ENCODE measurements at places on chromosomes 12 and 14. TPM values are rescaled to one million over a fixed set of nuclear protein-coding genes. Genes with fewer than 3 reads are reported as not detected.

GRCh38 chr12:49105504-49106084, 5.1 kb downstream of the LMBR1L start:
- peaks cover 18% of the 10 kb centered on the region for H3K36me3 ChIP-seq
- H3K27ac ChIP-seq = no peak overlapping the region
- H3K4me3 ChIP-seq = no peak overlapping the region
- peaks cover 15% of the 10 kb centered on the region for H3K4me1 ChIP-seq

The ACOT6 gene
- not detected for total RNA-seq

DNA sequence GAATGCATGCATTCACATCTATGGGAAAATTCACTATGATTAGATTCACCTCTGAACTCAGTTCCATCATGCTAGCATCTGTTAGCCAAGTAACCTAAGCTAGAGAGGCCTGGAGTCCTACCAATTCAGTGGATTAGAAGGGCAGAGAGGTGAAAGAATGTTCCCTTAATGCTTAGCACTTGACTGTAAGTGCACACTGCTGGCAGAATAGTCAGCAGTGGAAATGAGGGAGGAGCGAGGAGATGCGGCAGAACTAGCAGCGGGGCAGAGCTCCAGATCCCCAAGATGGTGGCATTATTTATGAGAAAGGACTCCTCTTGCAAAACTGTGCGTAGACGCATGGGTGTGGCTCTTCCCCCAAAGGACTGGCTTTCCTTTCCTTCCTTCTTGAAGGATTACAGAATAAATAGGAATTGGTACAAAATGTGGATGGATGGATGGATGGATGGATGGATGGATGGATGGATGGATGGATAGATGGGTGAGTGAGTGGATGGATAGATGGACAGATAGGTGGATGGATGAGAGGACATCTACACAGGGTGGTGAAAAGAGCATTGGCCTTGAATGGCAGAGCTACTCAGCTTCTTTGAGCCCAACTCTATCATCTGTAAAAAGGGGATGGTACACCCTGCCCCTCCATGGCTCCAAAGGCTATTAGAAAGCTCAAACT, 227.2 kb downstream of the CHST11 start:
- H3K27ac ChIP-seq = peak overlapping the region; percentile 19
- H3K4me1 ChIP-seq = peaks cover 82% of the 10 kb centered on the region
- H3K4me3 ChIP-seq = no peak overlapping the region

DNA sequence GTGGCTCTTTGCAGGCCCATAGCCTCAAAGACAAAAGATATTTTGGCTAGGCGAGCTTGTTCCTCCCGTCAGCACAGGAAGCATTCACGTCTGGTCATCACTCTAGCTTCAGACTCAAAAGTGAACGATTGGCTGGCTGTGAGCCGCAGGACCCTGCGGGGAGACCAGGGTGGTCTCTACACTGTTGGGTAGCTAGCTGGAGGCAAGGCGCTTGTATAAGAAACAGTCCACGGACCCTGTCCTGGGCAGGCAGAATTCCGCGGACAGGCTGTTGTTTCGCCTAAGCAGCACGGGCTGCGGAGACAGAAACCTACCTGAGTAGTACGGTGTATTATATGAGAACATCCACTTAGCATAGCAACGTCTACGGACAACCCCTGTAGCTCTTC, 29.6 kb downstream of the WBP11 start:
- peaks cover 17% of the 10 kb centered on the region for H3K36me3 ChIP-seq
- no peaks in the 10 kb centered on the region for H3K27me3 ChIP-seq
- no peak for DNase-seq
- peak overlapping the region; percentile 98 for H3K4me3 ChIP-seq
- H3K4me1 ChIP-seq = peaks cover 49% of the 10 kb centered on the region
- H3K27ac ChIP-seq = peak overlapping the region; percentile 98

DNA sequence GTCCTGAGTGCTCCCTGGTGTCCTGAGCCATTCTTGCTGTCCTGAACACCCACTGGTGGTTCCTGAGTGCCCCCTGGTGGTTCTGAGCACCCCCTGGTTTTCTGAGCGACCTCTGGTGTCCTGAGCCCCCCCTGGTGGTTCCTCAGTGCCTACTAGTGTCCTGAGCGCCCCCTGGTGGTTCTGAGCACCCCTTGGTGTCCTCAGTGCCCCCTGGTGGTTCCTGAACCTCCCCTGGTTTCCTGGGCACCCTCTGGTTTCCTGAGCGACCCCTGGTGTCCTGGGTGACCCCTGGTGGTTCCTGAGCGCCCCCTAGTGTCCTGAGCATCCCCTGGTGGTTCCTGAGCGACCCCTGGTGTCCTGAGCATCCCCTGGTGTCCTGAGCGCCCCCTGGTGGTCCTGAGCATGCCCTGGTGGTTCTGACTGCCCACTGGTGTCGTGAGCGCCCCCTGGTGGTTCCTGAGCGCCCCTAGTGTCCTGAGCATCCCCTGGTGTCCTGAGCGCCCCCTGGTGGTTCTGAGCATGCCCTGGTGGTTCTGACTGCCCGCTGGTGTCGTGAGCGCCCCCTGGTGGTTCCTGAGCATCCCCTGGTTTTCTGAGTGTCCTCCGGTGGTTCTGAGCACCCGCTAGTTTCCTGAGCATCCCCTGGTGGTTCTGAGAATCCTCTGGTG, 473.1 kb downstream of the TMEM121 start:
- H3K36me3 ChIP-seq = no peaks in the 10 kb centered on the region
- peak; percentile 83 for DNase-seq
- H3K4me3 ChIP-seq = peak overlapping the region; percentile 10
- H3K27me3 ChIP-seq = no peaks in the 10 kb centered on the region
- peak overlapping the region; percentile 38 for H3K27ac ChIP-seq

GRCh38 chr12:52686063-52686462, 5.9 kb upstream of the KRT1 start:
- H3K27me3 ChIP-seq = peaks cover 39% of the 10 kb centered on the region
- DNase-seq = no peak
- peaks cover 25% of the 10 kb centered on the region for H3K4me1 ChIP-seq
- H3K36me3 ChIP-seq = no peaks in the 10 kb centered on the region

GRCh38 chr12:43815416-43815815, 9.3 kb upstream of the TWF1 start:
- H3K27ac ChIP-seq = no peak overlapping the region
- no peak overlapping the region for H3K4me3 ChIP-seq
- H3K27me3 ChIP-seq = peaks cover 7% of the 10 kb centered on the region
- no peaks in the 10 kb centered on the region for H3K36me3 ChIP-seq
- no peaks in the 10 kb centered on the region for H3K4me1 ChIP-seq

GRCh38 chr12:66275040-66275439, 27.3 kb upstream of the HELB start:
- peaks cover 26% of the 10 kb centered on the region for H3K4me1 ChIP-seq
- no peaks in the 10 kb centered on the region for H3K36me3 ChIP-seq
- H3K27ac ChIP-seq = no peak overlapping the region
- H3K27me3 ChIP-seq = no peaks in the 10 kb centered on the region

The CAPZA3 gene
- not detected for total RNA-seq

The PLEKHA5 gene
- total RNA-seq = 3.2 TPM

DNA sequence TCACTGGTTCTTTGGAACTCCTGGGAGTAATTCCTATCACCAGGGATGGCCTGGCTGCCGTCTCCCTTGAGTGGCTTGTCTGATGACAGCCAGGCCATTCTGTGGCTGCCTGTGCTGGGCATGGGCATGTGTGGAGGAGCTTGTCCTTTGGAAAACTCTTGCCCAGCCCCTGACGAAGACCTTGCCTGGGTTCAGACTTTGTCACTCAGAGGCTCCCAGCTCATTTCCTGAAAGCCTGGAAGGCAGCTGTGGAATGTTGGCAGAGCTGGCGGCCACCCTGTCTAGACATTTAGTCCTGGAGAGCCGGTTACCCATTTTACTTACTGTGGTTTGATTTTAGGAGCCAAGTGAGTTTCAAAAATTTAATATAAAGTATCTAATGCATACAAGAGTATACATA, 34.0 kb downstream of the TUNAR start:
- no peaks in the 10 kb centered on the region for H3K36me3 ChIP-seq
- no peaks in the 10 kb centered on the region for H3K27me3 ChIP-seq
- no peak overlapping the region for H3K4me3 ChIP-seq
- no peak overlapping the region for H3K27ac ChIP-seq
- no peak for DNase-seq
- H3K4me1 ChIP-seq = no peaks in the 10 kb centered on the region
